ENCODE measurements at places on chromosomes 7 and 10. TPM values are rescaled to one million over a fixed set of nuclear protein-coding genes. Genes with fewer than 3 reads are reported as not detected.

BMPER gene
- total RNA-seq: 0.78 TPM

VWDE gene
- 1.6 TPM for total RNA-seq

ATRNL1 gene
- 3.0 TPM for total RNA-seq

WIPF3 gene
- 0.33 TPM for total RNA-seq

PRR15 gene
- 2.3 TPM for total RNA-seq

Data from body of pancreas (tissue), 4 donors.